ENCODE measurements at places on chromosomes 16 and 17.
A peak's percentile ranks its signal among the peaks of the same experiment; 100 is the strongest.

DNA sequence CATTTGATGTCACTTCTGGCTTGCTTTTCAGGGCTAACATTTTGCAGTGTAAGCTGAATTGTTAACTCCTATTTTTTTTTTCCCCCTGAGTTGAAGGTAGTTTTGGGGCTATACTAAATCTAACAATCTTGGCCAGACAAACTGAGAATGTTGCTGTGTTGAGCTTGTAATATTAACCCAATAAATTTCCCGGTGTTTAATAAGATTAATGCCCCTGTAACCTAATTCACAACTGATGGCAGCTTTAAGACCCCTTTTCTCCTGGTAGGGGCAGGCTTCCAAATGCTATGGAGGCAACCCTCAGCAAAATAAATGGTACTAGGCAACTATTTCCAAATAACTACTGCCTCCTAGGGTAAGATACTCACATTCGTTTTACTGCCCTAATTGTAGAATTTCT, 549.6 kb upstream of the KIF2B start:
- DNase-seq, result no peak

DNA sequence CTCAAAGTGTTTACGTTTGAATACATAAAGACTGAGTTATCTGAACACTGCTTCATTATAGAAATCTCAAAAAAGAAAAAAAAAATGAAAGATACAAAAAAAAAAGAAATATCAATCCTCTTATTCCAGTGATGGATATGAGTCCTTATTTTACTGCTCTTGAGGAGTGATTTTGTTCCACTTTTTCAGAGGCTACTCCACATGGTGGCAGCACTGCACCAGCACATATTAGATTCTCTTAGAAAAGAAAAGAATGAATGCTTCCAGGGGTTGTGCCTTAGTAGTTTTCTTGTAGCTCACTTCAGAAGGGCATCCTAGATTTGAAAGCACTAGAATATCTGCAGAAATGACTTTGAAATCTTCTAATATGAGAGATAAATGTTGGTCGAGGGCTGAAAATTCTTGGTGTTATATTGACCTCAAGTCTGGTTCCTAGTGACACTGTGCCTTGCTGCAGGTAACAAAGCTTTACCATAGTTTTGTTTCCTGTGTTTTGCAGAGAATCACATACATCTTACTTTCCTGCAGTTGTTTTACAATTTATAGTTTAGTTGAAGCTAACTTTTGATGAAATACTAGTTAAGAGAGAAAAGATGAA, 25.9 kb downstream of the AP2B1 start:
- peak; percentile 66 for DNase-seq

- no peak for DNase-seq
These were observed 4.2 kb upstream of the NDRG4 start for GRCh38 chr16:58495521-58496331.

GRCh38 chr17:31122746-31123145, 28.0 kb downstream of the NF1 start:
- no peak for DNase-seq

DNA sequence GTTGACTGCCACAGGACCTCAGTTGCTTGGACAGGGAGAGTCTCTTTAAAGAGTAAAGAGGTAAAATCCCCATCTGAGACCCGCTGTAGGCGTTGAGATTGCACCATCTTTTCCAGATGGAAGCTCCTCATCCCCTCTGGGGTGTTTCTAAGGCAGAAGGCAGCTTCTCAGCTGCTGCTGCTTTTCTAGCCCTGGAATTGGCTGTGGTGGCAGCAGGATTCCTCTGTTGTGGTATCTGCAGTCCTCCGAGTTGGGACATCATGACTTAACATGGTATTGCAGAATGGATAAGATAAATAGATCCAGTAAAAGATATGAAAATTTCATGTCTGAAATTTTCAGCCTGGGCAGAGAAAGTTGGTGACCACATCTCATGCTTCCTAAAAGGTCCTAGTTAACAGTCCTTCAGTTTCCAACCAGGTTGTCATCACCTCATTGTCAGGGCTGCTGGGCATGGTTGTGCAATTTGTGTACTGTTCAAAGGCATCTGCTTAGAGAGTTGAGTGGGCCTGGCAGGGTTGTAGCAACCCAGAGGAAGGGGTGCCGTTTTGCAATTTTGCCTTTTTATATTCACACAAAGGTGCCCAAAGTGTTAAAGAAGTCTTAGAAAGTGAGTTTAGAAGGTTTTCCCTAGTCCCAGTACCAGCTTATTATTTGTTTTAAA, 150.4 kb downstream of the SPECC1 start:
- no peak for DNase-seq

DNA sequence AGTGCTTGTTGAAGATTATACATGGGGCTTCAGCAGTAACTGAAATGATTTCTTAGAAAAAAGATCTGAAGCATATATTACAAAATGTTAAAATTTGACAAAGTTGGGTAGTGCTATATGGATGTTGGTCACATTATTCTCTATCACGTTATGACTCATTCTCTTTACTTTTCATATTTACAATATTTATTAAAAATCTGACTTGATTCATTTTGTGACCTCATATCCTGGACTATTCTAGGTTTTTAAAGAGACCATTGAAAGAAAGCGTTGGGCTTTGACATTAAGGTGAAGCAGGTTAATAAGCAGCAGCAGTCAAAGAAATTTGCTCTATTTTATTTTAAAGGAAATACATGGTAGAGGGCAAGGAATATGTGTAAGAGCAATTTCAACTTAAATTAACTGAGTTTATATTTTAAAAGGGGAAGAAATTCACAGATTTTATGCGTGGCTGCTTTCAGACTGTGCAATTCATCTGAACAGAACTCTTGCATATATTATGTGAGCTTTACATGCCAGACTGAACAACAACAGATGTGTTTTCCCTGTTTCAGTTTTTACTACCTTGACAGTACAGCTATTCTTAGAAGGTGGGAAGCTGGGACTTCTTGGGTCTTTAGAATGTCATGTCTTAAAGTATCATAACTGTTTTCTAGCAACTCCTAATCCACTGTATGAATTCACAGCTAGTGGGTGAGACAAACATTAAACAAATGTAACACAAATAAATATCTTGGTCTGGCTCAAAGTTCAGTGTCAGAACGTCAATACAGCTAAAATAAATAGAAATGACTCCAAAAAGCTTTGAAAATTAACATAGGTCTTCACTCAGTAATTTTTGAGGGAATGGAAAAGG, 10.4 kb upstream of the FAM20A start:
- DNase-seq, result no peak
